Cardiac fibroblast (primary cell): ENCODE measurements at places on chromosomes 6 and 20.

DNA sequence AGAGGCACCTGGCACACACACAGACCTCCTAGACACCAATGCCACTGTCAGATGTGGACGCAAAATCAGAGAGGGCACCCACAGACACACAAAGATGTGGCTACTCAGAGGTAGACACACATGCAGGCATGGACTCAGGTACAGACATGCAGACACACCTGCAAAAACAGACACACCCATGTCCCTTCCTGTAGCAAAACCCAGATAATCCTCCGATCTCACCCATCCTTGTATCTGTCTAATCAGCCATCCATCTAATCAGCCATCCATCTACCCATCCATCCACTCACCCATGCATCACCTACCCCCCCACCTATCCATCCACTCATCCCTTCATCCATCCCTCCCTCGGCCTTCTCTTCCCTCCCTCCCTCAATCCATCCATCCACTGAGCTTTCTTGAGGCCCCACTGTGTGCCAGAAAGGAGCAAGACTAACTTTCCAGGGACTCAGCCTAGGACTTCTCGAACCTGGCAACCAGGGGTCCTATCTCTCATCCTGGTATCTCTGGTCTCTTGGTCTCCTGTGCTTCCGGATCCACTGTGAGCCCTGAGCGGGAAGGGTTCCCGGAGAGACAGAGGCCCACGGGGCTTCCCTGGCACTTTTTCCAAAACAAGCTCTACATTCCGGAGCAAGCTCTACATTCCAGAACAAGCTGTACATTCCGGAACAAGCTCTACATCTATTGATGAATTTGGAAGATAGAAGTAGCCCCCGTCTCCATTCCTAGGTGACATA lies 1.1 kb upstream of the TGM2 start:
- peak; percentile 46 for DNase-seq

- no peak for DNase-seq
These were observed 92.2 kb downstream of the GRM4 start for GRCh38 chr6:34053721-34054120.

DNA sequence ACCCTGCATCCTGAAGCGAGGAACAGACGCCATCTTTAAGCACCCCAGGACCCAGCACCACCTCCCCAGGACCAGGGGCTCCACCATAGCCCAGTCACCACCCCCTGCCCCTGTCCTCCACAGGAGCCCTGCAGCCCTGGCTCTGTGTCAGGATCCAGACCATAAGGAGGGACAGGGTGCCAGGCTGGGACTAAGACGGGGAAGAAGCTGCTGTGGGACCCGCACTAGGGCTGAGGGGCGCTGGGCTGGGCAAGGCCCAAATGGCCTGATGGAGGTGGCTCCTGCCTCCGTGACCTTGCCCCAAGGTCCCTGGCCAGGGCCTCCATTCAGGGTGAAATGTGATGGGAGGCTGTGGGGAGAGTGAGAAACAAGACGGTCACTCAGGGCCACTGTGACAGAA lies 385.6 kb downstream of the TAF4 start:
- no peak for DNase-seq

GRCh38 chr20:1431158-1431557 lies 35.5 kb downstream of the NSFL1C start:
- no peak for DNase-seq

DNA sequence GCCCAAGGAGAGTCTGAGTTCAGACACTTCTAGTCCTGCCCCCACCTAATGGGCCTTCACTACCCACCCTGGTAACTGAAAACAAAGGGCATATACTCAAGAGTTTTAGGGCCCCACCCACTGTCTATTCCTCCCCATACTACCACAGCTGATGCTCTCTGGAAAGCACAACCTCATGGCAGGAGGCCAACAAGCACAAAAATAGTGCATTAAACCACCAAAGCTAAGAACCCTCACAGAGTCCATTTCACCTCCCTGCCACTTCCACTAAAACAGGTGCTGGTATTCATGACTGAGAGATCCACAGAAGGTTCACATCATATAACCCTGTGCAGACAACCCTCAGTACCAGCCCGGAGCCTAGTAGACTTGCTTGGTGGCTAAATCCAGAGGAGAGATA lies 132.1 kb upstream of the ADGRB3 start:
- no peak for DNase-seq

- DNase-seq = peak; percentile 28
These were observed 46.9 kb upstream of the SMIM29 start for GRCh38 chr6:34295721-34296120.

DNA sequence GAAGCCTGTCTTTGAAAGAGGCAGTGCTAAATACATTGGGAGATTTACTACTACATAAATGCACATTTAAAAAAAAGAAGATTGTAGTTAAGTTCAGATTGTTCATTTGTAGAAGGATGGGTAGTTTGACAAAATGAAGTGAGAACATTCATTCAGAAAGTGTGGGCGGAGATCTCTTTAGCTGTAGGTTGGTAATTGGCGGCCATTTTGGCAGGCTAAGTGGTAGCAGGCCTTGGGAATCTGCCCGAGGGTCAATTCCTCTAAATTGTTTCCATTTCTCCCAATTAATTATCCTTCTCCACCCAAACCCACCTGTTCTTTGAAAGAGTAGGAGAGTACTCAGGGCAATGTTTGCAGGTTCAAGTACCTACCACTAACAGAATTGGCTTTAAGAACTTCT lies 17.9 kb downstream of the SOX4 start:
- DNase-seq = no peak

GRCh38 chr6:15401120-15401519 lies 155.3 kb downstream of the JARID2 start:
- DNase-seq = no peak

DNA sequence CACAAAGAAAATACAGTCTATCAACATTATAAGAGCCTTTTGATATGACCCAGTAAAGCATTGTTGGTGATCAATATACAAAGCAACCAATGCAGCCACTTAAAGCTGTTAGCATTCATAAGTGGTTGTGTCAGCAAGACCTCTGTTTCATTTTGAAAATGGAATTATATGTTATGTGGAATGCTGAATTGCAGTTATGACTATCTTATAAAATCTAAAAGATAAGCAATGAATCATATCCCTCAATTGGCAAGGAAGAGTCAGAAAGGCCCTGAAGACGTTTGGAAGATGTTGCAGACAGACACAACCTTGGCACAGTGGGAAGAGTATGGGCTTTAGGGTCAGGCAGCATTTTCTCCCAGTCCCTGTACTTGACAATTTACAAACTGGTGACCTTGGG lies 93.8 kb upstream of the RNF217 start:
- no peak for DNase-seq

DNA sequence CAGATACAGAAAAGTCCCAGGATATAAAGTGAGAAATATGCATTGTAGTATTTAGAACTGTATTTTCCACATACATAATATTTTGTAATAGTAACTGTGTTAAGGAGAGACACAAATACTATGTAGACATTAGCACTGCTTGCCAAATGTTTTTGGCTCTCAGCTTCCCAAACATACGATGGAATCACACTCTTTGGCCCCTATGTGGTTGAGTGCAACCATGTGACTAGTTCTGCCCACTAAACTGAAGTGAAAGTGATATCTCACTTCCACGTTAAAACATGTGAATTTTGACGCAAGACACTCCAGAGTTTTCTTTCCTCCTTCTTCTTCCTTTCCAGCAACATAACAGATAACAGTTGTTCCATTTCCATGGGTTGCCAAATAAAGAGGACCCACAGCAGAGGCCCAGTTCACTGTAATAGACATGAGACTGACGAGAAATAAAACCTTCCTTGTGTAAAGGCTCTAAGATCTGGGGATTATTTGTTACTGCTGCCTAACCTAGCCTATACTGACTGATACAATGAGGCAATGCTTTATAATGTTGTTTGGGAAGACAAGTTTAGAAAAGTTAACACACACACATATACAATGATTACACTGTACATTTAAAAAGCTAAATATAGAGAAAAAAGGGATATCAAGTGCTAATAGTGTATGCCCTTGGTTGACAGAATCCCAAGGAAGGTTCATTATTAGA lies 97.2 kb downstream of the PTPRT start:
- DNase-seq = no peak

DNA sequence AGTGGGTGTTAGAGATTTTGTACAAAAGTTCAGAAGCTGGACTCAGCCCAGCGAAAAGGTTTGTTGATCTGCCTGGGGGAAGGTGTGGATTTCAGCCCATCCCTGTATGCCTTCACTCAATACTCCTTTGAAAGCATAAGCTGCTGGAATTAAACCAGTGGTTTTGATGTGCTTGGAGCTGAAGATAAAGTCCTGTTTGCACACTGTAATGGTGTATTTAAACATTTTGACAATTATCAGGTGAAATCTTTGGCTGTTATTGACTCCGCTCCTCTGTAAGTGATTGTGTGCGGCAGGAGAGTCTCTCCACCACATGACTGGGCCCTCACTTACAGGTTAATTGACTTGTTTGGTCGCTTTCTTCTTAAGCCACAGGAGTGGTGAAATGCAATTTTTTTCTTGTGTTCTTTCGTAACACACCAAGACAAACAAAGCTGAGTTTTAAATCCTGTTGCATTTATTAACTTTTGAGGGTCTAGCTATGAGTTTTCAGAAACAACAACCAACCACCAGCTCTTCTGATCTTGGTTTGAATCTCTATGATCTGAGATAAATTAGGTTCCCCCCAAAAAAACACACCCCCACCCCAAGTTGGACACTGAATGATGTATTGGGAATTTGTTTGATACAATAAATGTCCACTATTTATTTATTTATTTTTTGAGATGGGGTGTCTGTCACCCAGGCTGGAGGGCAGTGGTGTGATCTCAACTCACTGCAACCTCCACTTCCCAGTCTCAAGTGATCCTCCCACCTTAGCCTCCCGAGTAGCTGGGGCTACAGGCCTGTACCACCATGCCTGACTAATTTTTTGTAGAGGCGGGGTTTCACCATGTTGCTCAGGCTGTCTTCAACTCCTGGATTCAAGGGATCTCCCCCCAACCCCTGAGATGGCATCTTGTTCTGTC lies 46.3 kb upstream of the NCOA3 start:
- DNase-seq = peak; percentile 27

- DNase-seq = peak; percentile 24
These were observed 66.6 kb upstream of the CCDC167 start for GRCh38 chr6:37566111-37566949.

DNA sequence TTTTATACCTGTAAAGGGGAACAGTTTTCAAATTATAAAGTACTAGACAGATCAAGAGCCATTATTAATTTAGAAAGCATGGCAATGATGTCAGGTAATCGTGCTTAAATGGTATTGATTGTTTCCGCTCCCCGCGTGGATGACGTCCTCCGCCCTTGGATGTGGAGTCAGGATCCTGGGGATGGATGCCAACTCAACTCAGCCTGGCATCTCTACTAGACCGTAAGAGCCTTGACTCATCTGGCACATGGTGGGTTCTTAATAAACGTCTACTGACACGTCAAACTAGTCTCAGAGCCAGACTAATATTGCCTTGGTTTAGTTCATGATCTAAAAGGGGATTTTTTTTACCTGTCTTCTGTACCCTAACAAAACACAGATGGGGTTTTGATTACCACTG lies 80.2 kb downstream of the LRFN2 start:
- no peak for DNase-seq

DNA sequence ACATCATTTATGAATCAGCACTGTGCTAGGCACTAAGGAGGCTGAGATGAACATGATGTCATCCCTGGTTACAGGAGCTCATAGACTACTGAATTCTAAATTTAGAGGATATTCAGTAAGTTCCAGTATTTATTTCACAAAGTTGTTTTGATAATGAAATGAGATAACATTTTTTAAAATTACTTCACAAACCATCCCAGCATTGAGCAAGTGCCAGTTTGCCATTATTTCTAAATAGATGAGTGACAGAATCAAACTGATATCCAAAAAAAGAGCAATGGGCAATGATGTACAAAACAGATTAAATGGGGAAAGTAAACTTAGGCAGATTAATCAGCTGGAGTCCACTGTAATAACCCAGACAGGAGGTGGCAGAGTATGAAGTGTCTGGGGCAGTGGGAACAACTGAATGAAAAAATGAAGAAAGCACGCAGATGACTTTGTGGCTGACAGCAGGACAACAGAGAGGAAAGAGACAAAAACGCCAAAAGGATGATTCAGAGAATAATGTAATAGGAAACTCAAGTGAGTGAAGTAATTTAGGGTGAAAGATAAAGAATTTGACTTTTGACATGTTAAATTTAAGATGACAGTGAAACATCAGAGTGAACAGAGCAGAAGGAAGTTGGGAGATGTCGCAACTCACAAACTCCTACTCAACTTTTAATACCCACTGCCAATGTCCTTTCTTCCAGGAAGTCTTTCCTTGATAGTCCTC lies 70.2 kb downstream of the RCAN2 start:
- DNase-seq = peak; percentile 6

DNA sequence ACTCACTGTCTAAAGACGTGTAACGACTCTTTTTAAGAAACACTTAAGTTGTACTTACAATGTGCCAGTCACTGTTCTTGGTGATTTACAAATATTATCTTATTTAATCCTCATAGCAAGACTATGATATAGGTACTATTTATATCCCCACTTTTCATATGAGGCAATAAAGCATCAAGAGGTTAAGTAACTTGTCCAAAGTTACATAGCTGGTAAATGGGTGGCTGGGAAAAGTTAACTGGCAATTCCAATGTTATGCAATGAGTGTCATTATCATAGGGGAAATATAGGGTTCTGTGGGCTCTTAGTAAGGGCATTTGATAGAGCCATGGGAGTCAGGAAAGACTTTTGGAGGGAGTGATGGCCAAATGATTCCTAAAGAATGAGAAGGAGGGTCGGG lies 21.4 kb upstream of the RIPOR2 start:
- peak; percentile 11 for DNase-seq

- DNase-seq = no peak
These were observed 27.3 kb downstream of the PAQR8 start for GRCh38 chr6:52389264-52389625.

DNA sequence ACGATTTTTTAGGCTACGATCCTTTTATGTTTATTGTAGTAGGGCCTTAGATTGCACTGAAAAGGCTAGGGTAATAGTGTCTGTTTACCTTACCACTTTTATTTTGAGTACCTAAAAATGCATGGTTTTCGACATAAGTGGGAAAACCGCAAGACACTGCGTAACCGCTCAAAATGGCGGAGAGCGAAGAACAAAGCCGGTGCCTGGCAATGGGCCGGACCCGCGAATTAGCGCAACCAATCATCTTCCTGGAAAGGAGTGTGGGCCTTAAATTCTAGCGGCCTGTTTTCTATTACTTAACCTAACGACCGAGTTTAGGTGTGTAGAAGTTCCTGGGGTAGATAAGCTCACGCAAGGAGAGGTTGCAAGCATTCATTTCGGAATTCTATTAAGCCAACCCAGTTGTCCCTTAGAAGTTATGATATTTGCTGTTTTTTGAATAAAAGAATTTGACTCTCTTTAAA lies 118.0 kb downstream of the HFE start:
- DNase-seq = peak; percentile 93
